Fibroblast of skin of back (primary cell): ENCODE measurements at places on chromosomes 3 and 15.

GRCh38 chr3:154119951-154120350, 1.2 kb upstream of the ARHGEF26 start:
- DNase-seq = no peak

GRCh38 chr3:162376761-162377160, 880.2 kb downstream of the OTOL1 start:
- DNase-seq = no peak

- no peak for DNase-seq
Measured at GRCh38 chr15:61653110-61653509, 407.1 kb downstream of the VPS13C start.

GRCh38 chr3:143952569-143953072, 19.0 kb upstream of the DIPK2A start:
- DNase-seq = no peak

DNA sequence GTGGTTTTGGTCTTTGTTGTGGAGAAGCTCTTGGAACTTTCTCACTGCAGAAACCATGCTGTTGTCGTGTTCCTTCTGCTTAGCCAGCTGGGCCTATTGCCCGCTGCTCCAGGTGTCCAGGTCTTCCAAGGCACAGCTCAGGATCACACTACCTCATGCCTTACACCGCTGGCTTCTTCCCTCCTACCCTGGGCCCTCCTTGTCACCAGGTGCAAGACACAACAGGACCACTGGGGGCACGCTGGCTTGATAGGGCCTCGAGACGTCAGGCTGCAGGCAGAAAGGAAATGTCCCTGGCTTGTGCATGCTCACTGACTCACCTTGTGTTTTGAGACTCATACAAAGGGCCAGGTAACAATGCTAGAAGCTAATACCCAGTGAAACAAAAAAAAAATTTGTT, 32.3 kb downstream of the PAQR9 start:
- DNase-seq = no peak

GRCh38 chr3:149501524-149501923, 27.0 kb downstream of the TM4SF4 start:
- peak; percentile 93 for DNase-seq

DNA sequence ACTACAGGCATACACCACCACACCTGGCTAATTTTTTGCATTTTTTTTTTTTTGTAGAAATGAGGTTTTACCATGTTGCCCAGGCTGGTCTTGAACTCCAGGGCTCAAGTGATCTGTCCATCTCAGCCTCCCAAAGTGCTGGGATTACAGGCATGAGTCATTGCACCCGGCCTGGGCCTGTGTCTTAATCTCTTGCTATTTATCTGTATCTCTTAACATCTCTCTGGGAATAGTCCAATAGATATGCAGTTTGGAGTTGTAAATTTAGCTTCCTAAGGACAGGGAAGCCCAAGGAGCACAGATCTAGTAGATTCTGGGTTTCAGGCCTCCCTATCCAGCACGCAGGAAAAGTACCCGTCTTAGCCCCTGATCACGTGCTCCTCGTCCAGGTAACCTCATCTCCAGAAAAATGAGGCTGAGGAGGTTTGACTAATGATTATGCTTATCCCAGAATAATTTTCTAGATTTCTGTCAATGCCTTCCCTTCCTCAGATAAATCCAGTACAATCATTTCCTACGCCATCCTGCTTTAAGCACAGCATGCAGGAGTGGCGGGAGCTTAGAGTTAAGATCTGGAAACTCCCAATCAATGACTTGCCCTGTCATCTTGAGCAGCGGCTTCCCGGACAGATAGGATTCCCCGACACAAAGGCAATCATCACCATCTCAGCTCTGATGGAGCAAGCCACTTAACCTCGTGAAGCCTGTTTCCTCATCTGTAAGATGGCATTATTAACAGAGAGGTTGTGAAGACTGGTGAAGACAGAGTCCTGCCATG, 12.3 kb upstream of the CTDSPL start:
- DNase-seq = no peak

GRCh38 chr3:101068876-101069606, 75.8 kb upstream of the ABI3BP start:
- DNase-seq = no peak

GRCh38 chr15:69400850-69401249, 13.3 kb upstream of the KIF23 start:
- no peak for DNase-seq

GRCh38 chr3:54818486-54818885, 109.4 kb downstream of the LRTM1 start:
- DNase-seq = peak; percentile 68

DNA sequence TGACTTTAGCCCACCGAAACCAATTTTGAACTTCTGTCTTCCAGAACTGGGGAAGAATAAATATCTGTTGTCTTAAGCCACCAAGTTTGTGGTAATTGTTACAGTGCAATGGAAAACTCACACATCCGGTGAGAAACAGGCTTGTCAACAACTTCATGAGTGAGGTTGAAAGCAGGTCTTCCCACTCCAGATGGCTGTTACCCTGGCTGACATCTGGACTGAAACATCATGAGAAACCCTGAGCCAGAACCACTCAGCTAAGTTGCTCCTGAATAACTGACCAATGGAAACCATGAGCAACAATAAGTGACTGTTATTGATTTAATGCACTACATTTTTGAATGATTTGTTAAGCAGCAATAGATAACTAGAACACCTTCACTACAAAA, 10.3 kb downstream of the ACSBG1 start:
- no peak for DNase-seq

- DNase-seq = peak; percentile 92
Measured at GRCh38 chr15:52021128-52021671, 2.2 kb downstream of the MAPK6 start.

DNA sequence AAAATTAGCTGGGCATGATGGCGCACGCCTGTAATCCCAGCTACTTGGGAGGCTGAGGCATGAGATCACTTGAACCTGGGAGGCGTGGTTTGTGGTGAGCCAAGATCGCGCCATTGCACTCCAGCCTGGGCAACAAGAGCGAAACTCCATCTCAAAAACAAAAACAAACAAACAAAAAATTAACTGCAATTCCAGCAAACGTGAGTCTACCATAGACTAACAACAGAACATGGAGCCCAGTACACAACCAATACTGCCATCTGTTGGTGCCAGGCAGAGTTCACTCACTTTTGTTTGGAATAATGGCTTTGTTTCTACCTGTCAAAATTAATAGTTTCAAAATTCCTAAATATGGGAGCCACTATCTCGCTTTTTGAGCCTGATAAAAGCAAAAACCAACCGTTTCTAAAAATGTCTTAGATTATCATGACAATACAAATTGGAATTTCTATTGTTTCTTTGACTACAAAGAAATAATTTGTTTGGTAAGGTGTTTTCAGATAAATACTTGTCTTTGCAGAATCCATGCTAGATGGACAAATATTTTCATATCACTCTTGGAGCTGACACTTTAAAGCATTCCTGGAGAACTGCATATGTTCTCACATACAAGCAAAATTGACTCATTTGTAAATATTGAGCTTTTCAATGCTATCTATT, 45.0 kb downstream of the GPR176 start:
- peak; percentile 36 for DNase-seq

- no peak for DNase-seq
Measured at GRCh38 chr15:70186152-70186551, 88.4 kb upstream of the TLE3 start.

- no peak for DNase-seq
Measured at GRCh38 chr3:190546881-190547510, 33.1 kb downstream of the IL1RAP start.

GRCh38 chr15:95293456-95294031, 1037.0 kb upstream of the NR2F2 start:
- no peak for DNase-seq

DNA sequence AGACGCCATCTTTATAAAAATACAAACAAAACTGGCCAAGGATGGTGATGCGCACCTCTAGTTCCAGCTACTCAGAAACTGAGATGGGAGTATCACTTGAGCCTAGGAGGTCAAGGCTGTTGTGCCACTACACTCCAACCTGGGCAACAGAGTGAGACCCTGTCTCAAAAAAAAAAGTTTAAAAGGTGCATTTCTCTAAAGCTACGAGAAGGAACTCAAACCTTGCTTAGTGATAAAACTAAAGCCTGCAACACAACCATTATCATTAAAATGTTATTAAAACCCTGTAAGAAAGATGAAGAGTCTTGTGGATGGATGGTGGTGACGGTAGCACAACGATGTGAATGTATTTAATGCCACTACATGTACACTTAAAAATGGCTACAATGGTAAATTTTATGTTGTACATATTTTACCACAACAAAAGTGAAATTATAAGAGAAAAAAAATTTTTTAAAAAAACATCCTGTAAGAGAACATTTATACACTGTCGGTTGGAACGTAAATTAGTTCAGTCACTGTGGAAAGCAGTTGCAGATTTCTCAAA, 3.1 kb downstream of the PLD1 start:
- DNase-seq = no peak

DNA sequence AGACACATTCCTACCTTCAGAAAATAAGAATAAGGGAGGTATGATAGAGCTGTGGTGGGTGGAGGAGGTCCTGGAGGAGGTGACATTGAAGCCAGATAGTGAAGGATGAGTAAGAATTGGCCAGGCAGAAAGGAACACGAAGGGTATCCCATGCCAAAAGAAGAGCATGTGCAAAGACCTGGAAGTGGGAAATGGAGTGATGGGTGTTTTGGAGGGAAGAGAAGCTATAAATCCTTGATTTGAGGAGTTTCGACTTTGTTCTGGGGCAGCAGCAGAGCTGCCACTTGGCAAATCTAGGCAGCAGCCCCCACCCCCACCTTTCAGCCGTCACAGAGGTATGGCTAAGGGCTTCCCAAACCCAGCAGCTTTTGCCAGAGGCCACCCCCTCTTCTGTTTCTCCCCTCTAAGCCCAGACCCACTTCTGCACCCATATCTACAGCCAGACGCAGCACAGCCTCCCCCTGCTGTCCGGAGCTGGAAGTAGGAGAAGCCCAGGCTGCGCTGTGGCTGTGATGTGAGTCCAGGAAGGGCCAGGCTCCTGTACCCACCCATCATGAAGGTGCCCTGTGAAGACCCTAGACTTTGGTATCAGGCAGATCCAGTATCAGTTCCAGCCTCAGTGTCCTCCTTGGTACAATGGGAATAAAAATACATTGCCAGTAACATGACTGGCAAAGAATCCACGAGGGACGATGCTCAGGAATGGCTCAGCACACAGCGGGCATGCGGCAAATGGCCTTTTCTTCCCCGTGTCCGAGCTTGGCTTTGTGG, 188.7 kb upstream of the LINGO1 start:
- peak; percentile 55 for DNase-seq

GRCh38 chr15:90000186-90001001, 730 bp upstream of the ZNF710 start:
- peak; percentile 35 for DNase-seq

GRCh38 chr3:102336130-102336529, 98.7 kb upstream of the ZPLD1 start:
- DNase-seq = no peak

DNA sequence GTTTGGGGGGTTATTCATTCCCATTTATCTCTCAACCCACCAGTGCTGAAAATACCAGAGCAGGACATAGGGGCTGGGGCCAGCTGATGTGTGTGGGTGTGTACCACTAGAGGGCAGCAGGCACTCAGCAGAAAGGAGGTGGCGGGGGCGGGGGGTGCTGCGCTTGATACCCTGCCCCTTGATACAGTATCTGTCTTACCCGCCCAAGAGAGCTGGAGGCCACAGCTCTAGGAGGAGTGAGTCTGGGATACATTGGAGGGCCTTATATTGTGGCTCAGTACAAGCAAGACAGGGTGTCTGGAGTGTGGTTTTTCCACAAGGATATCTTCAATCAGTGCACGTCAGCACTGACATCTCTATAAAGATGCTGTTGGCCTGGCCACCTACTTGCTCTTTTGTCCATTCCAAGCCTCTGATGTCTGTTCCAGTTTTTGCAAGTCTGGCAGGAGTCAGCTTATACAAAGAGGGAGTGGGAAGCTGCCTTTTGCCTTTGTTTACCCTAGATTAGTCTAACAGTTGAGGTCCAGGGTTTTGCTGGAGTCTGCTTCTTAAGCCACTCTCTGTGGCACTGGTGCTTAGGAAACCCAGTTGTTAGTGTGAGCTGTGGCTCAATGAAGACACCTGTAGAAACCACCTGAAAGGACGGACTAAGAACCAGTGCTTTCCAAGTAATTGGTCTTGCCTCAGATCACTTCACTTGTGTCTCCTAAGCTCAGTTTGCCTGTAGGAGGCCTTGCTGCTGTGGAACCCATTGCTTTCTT, 1.5 kb upstream of the RBM15B start:
- DNase-seq = peak; percentile 57

DNA sequence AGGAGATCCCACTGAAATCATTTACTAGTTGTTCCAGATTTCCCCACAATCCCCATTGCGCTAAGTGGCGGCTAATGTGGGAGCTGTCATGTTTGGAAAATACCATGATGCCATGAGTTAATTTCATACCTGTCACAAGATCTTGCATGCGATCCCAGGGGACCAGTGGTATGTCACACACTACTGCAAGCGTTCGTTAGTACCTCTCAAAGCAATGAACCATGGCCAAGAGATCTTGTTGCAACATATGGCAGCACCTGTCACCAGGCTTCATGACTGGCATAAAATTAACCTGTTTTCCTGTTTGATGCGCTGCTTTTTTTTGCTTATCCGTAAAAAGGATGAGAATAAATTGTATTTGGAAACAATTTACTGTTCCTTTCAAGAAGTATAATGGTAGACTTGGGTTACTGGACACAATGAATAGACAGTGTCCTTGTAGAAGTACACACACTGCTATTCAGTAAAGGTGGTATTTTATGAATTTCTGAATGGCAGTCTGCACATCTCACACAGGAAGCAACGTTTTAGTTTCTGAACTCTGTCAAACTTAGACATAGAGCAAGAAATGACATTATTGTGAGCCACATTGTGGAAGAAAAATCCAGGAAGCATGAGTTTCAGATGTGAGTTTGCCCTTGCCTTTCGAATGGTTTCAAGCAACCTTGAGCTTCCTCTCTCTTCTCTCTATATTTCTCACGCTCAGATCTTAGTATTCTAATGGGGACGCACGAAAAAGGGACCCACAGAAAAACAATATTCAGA, 81.9 kb downstream of the CHL1 start:
- DNase-seq = no peak

GRCh38 chr15:92655178-92655995, at the start of gene FAM174B:
Gene FAM174B, minus strand, starts transcription at chr15:92655775.
- DNase-seq = peak; percentile 52

DNA sequence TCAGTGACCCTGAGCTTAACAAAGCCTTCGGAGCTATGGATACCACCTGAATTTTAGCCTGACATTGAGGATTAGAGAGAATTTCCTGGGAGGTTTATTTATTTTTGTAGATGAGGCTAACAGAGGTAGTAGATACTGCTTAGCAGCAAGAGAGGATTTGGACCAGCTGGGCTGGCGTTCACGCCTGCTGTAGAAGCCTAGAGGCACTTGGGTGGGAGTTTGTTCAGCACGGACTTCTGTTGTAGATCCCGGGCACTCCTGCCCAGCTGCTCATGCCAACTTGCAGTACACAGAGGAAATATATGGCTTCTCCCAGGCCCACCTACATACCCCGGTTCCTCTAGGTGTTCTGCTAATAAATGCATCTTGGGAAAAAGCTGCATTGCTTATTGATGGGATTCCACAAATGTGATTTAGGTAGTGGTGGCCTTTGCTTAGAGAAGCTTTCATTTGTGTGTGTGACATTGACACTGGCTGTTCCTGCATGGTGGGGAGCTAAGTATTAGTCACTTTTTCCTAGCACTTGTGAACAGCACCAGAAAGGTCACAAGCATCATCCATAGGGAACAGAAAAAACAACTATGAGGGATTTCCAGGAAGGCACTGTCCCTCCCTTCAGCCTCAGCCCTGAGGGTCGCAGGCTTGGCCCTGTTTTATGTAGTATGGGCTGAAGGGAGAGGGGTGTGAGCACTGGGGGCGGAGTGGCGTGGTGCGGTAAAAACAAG, 324.8 kb upstream of the LRRFIP2 start:
- no peak for DNase-seq
